G401 (cell line): ENCODE measurements at places on chromosomes 5 and 9.
A peak's percentile ranks its signal among the peaks of the same experiment; 100 is the strongest.

DNA sequence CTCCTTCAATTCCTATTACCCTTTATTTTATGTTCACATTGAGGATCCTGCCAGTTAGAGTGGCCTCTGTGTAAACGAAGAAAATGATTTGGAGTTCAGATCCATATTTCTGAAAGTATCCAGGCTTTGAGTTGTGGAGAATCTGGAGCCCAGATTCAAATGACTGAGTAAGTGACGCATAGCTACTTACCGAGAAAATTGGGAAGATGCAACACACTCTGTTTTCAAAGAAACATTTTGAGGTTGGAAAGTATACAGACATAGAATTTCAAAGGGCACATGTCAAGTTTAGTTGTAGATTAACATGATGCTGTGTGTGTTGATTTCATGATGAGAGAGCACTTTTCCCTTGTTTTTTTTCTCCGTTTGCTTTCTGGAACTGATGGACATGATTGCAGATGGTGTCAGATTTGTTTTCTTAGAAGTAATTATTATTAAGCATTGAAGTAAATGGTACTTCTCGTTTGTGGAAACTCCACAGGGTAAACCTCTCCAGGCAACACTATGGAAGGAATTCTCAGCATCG is 148.1 kb downstream of the KDM4C start:
- peak; percentile 65 for DNase-seq

DNA sequence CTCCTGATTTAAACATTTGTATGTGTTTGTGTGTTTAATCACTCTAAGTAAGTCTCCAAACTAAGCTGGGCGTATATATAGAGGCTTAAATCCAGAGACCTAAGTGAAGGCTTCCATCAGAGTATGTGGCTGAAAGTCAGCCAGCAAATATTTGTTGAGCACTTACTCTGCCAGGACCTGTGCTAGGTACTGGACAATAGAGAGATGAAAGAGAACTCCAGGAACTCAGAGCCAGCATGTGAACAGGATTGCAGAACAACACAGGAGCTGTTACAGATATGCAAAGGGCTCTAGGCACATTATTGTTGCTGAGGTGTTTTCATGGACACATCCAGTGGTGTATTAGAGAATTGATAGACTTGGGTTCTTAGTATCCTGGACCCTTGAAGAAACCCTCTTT is 4.7 kb upstream of the BNIP1 start:
- no peak for DNase-seq

DNA sequence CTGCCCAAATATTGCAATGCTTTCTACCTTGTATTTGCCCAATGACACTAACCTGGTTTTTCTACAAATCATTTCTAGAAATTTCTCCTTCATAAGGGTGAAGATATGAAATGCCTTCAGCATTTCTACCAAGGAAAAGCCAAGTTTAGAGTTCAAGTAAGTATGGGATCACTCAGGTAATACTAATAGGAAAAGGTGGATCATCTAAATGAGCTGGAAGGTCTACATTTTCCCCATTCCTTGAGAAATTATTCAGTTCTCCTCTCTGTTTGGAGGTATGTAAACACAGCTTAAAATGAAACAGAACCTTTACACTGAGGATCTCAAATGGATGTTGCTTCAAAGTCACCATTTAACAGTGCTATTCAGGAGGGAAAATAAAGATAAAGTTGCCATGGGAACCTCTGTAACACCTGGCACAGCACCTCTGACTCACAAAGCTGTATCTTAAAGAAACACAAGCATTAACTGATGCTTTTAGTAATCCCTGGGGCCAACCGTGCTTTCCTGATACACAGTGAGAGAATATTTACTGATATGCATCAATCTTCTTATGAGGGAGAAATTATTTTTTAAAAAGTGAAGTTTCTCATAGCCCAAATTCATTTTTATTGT is 161.3 kb downstream of the DRD1 start:
- no peak for DNase-seq

DNA sequence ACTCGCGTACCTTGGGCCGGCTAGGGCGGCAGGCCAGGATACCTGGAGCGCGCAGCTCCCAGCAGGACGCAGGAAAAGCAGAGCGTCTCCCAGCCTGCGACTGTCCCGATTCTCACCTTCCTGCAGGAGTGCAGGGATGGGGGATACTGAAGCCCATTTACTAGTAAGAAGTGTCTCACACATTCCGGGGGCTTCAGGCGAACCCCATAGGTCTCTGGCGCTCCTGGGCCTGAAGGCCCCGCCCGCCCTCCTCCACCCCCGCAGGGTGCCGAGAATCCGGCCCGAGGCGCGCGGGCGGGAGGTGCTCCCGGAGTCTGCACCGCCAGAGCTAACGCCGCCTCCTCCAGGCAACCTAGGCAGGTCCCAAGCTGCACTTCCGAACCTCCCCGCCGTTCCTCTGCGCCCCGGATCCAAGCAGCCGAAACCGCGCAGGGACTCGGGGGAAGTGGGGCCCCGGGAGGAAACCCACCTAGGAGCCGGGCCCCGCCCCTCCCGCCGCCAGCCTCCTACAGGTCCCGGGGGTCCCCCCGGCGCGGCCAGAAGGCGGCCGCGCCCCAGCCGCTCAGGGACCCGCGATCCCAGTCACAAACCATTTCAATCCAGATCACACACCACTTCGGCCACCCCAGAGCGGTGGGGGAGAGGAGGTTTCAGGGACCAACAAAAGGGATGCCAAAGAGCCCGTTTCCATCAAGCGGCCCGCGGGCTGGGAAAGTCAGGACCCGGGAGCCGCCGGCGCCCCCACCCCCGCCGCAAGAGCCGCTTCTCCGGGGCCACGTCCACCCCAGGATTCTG is 1.2 kb downstream of the ROR2 start:
- DNase-seq, result no peak

DNA sequence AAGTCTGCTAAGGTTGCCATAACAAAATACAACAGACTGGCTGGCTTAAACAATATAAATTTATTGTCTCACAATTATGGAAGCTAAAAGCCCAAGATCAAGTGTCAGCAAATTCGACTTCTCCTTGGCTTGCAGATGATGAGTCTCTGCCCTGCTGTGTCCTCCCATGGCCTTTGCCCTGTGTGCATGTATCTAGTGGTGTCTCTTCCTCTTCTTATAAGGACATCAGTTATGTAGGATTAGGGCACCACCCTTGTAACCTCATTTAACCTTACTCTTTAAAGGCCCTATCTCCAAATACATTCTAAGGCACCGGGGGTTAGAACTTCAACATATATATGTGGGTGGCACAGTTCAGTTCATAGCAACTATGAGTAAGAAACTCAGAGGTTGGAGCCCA is 157.9 kb upstream of the RASA1 start:
- no peak for DNase-seq

- no peak for DNase-seq
These were observed 77.9 kb downstream of the FNBP1 start for GRCh38 chr9:129964901-129965734.

GRCh38 chr9:122875523-122875922 is 29.6 kb downstream of the RC3H2 start:
- no peak for DNase-seq

DNA sequence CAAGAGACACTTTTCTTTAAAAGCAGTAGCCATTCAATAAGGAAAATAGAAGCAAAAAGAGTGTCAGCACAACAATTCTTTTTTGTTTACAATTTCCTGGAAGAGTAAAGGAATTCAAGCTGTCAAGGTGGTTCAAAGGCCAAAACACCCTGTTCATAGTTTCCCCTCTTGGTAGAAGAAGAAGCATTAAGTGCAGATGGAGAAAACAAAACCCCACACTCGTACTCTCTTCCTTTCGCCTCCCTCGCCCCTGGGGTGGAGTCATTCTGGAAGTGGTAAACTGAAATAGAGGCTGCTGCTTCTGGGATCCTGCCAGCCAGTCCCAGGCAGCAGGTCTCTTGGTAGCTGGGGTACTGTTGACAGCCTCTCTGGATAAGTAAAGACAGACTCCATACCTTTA is 105.0 kb downstream of the ANKRD55 start:
- no peak for DNase-seq

DNA sequence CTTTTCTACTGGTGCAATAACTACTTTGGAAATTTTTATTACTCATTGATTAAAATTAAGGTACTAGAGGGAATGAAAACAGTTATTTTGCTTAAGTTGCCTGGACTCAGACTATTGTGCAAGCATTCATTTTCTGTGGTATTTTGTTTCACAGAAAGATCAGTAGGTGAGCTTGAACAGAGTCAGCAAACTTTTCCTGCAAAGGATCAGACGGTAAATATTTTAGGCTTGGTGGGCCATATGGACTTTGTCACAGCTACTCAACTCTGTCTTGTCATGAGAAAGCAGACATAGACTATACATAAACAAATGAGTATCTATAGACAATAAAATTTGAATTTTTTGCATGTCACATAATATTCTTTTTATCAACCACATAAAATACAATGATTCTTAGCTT is 1036.4 kb downstream of the NR2F1-AS1 start:
- DNase-seq, result no peak

DNA sequence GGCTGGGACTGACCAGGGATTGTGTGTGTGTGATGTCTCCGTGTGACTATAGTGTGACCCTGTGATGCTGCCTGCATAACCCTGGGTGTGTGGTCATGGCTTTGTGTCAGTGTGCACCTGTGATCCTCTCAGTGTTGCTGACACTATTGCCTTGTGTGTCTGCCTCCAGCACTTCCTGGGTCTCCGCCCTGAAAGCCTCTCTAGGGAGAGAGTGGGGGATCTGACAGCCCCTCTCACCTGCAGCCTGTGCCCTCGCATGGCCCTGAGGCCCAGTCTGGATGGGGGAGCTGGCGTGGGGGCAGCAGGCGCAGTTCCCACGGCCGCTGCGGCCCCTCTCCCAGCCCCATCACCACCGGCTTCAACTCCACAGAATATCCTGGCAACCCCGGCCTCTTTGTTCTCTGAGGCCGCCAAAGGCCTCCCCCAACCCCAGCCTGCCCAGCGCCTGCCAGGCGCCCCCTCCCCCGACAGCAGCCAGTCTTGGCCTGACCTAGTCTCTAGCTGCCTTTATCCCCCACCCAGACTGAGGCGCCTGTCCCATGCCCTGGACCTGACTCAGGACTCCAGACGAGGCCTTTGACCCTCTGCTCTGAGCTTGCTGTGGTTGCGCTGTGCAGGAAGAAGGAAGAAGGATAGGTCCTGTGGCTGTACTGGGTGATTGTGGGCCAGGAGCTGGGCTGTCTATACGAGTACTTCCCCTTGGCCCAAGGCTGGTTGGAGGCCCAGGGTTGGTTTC is 38.7 kb downstream of the CXXC5 start:
- no peak for DNase-seq

DNA sequence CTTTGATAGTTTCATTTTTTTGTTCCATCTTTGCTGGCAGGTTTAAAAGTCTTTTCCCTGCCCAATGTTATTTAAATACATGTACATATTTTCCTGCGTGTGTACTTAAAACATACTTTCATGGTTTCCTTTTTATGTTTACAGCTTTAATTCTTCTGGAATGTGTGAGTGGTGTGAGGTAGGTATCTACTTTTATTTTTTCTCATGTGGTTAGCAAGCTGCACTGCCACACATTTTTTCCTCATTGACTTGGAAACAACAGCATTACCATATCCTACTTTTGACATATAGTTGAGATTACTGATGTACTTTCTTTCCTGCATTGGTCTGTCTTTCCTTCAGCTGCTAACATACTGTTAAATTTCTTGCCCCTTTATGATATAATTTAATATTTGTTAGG is 51.4 kb upstream of the COL15A1 start:
- DNase-seq, result no peak

- DNase-seq, result peak; percentile 80
These were observed 53.3 kb upstream of the FAM169A start for GRCh38 chr5:74919487-74919886.

DNA sequence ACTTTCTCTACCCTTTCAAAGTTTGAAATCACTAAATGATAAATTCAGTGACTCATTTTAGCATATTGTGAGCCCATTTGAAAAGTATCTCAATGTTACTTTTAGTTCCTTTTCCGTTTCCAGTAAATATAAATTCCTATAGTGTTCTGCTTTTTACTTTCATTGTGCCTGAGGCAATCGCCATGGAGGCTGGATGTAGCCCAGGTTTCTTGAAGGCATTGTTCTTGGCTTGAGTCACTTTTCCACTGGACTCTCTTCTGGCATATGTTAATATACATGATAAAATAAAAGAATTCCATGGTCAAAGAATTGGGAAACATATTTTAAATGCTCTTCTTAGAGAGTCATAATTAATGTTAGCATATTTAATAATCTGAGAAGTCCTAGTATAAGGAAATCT is 327.0 kb downstream of the IZUMO3 start:
- no peak for DNase-seq

DNA sequence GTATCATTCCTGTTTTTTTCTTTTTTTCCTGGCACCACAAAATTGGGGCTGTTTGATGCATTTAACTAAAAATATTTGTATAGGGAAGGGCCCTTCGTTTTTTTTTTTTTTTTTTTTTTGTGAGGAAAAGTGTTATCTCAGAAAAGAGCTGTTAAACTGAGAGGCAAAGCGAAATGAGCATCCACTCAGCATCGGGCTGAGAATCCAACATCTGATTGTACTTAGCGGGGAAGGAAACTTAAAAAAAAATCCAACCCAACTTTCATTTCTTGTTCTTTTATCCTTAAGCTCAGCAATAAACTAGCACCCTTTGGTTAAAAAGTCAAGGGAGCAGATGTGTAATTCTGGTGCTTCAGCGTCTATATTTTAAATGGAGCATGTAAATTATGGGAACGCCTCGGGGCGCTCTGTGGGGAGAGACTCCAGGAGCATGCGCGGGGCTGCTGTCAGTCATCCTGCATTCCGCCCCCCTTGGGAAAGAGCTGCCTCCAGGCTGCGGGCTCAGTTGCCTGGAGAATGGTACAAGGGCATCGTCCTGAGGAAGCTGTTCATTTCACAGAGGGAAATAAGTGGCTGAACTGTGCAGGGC is 33.3 kb downstream of the DMRT2 start:
- no peak for DNase-seq

GRCh38 chr5:137201876-137202275 is 297.2 kb downstream of the SPOCK1 start:
- no peak for DNase-seq

GRCh38 chr9:91451431-91452270 is 28.0 kb upstream of the NFIL3 start:
- DNase-seq, result no peak

DNA sequence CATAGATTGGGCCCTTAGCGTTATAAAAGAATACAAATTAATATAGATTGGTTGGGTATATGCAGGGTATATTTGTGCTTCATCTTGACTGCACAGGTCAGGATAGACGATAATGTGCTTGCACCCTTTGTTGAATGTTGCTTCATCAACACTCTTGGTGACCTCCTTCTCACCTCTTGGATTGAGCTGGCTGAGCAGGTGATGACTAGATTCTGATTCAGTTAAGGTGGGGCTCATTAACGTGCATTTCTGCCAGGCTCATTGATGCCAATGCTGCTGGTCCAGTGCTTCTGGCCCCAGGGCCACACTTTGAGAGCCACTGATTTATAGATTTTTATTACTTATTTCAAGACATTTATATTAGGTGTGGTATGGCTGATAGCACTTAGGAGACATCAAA is 27.7 kb downstream of the PCSK5 start:
- no peak for DNase-seq

DNA sequence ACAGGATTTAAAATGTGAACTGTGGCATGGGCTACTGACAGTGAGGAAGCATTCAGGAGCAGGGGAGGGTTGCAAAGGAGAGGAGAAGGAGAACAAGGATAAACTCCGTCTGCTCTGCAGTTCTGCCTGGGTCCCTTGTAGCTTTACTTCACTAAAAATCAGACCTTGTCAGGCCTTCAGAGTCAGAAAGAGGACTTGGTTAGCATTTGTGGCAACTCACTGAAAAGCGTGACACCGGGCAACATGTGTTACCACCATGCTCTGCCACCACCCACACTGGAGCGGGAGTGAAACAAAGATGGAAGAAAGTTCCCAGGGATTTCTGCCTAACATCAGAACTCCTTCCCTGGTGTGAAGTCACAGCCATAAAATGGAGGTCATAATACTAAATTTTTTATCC is 19.3 kb downstream of the FYB1 start:
- DNase-seq, result no peak

GRCh38 chr9:22068369-22068768 is 59.3 kb upstream of the CDKN2B start:
- DNase-seq, result no peak
